Breast epithelium (tissue), 4 donors: ENCODE measurements at places on chromosomes 5 and 9. TPM values are rescaled to one million over a fixed set of nuclear protein-coding genes. Genes with fewer than 3 reads are reported as not detected.
A peak's percentile ranks its signal among the peaks of the same experiment; 100 is the strongest.

ANKRD34B gene
- not detected for total RNA-seq

SLC34A1 gene
- not detected for total RNA-seq

ACOT12 gene
- total RNA-seq: not detected

- H3K4me3 ChIP-seq: no peak overlapping the region
- no peaks in the 10 kb centered on the region for H3K27me3 ChIP-seq
- DNase-seq: no peak
- H3K4me1 ChIP-seq: no peaks in the 10 kb centered on the region
- H3K27ac ChIP-seq: no peak overlapping the region
These were observed 26.9 kb downstream of the SLC46A2 start for GRCh38 chr9:112863746-112864145.

DNA sequence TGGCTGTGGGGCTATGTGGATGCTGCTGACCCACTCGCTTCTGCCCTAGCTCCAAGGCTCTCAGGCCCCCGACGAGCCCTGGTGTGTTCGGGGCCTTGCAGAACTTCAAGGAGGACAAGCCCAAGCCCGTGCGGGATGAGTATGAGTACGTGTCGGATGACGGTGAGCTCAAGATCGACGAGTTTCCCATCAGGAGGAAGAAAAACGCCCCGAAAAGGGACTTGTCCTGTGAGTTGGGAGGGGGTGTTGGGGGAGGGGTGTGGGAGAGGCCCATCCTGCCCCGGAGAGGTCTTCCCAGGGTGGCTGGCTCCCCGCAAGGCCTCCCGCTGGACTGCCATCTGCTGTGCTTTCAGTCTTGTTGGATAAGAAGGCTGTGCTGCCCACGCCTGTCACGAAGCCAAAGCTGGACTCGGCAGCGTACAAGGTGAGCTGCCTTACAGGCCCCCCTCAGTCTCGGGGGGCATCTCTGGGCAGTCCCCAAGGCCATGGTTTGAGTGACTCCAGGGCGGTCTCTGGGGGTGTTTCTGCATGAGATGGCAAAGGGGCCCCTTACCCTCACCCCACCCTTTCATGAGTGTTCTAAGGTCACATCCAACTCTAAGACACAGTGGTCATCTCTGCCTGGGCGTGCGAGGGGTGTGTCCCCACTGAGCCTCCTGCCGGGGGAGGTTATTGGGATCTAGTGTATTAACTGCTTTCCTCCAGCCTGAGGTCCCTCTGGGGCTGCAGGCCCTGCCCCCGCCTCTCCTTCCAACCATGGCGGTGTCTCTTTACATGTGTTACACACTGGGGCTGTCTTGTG, 89.5 kb downstream of the PHF2 start:
- no peak overlapping the region for H3K27ac ChIP-seq
- H3K36me3 ChIP-seq: no peaks in the 10 kb centered on the region
- DNase-seq: peak; percentile 45
- no peak overlapping the region for H3K4me3 ChIP-seq
- H3K4me1 ChIP-seq: no peaks in the 10 kb centered on the region

- no peaks in the 10 kb centered on the region for H3K4me1 ChIP-seq
- no peaks in the 10 kb centered on the region for H3K27me3 ChIP-seq
- H3K36me3 ChIP-seq: no peaks in the 10 kb centered on the region
These were observed 10.5 kb downstream of the GPBP1 start for GRCh38 chr5:57184322-57184721.

DNA sequence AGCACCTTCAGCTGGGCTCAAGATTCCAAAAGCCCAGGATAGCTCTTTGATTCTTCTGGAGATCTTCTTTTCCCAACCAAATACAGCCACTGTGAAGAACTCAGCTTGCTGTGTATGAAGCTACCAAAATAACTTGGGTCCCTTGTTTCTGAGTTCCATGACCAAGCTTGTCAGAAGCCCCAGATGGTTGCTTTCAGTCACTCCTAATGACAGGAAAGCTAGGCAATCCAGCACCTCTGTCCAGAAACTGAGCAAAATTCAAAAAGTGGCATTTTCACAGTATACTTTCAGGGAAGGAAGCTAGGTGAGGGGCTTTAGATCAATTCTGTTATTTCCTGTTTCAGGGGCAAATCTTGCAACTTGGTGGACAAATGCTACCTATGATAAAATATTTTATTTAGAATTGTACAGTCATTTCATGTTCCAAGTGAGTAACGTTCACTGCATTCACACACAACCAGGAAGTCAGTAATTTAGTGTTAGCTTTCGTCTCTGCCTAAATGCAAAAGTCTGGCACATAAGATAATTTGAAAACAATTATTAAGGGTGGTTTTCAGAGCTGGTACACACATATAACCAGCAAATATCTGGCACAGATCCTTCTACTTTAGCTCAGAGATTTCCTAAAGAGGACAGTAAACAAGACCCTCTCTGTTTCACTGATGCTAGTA, 330.1 kb downstream of the GLIS3 start:
- H3K27me3 ChIP-seq: no peaks in the 10 kb centered on the region
- DNase-seq: no peak
- peak overlapping the region; percentile 36 for H3K27ac ChIP-seq
- no peak overlapping the region for H3K4me3 ChIP-seq
